ENCODE measurements at places on chromosomes 3 and 15.
A peak's percentile ranks its signal among the peaks of the same experiment; 100 is the strongest.

GRCh38 chr3:132464066-132464465, 46.8 kb downstream of the DNAJC13 start:
- DNase-seq: peak; percentile 62

GRCh38 chr15:75195766-75196241, 5.9 kb upstream of the C15orf39 start:
- DNase-seq: no peak

GRCh38 chr15:70761931-70762468, 1.4 kb downstream of the UACA start:
- peak; percentile 31 for DNase-seq

DNA sequence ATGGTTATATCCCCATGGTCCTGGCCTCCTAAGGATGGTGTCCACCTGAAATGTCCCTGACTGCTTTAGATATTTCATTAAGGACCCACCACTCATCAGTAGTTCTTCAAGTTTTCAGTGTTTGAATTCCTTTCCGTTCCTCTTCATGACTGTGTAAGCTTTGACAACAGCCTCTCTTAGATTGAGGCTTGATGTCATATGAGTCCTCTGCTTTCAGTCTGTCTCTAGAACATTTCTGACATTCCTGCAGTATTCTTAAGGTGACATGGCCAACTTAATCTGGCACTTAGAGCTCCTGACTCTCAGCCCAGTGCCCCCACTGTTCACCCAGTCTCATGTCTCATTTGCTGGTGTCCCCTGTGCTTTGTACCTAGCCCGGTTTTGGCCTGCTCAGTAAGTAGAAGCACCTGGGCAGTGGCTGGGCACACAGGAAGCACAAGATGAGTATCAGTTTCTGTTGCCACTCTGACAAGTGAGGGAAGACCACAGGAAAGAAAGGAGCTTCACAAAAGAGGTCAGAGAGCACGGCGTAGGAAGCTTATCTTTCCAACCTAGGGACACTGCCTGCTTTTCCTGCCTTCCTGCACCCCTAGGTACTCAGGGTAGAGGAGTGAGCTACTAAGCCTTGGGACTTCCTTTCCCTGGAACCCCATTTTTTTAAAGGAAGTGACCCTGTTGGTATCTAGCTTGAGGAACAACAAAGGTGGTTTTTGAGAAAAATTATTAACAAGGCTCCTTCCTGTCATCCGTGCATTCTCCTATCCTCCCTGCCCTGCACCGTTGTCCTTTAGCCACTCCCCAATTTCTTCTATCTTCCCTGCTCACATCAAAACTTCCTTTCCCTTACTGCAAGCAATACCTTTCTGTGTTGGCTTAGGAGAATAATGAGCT, 103.1 kb downstream of the KLHL25 start:
- DNase-seq: no peak

DNA sequence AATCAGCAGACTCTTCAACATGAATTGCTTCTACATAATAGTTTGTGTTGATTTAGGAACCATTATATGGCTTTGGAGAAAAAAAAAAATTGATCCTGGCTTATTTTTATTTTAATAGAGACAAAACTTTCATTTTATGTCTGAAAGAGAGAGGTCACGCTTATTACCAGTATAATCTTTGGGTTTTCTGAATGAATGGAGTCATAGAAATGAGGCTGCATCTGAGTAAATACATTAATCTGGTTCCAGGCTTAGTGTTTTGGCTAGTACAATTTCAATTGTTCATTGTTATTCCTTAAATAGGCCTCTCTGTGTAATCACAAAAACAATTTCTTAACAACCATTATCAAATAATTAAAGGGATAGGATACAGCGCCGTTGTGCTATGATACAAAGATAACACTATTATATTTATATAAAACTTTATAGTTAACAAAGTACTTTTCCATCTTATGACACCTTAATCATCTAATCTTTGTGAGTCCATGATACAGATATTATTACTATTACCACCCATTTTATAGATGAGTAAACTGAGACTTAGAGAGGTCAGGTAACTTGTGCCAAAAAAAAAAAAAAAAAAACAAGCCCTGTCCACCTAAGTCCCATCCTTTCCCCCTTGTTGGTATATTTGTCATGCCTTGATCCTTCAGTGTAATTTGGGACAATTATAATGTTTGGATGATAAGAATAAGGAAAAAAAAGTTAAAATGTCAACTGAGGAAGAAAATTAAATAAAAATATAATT, 41.8 kb upstream of the GOLM2 start:
- no peak for DNase-seq

DNA sequence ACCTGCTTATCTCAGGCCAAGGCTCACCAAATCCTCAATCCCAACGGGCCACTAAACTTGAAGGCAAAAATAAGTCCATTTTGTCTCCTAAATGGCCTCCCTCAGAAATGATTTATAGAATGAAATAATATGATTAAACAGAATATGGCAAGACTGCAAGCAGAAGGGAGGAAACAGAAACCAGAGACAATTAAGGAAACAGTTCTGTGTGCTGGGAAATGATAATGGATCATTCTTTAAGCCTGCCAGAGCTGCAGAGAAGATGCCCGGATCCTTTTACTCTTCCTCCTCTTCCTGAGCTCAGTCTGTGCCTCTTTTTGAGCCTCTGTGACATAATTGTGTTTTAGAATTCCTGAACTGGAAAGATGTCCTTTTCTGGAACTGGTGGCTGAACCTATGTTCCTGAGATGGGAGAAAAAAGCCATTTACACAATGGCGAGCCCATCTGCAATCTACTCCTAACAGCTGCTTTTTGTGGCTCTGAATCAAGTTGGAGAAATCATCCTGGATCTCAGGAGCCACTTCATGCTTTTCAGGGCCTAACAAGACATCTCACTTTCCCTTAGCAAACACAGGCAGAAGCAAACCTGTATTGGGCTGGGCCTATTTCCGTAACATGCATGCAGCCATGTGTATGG, 2.8 kb upstream of the ABHD2 start:
- DNase-seq: no peak

DNA sequence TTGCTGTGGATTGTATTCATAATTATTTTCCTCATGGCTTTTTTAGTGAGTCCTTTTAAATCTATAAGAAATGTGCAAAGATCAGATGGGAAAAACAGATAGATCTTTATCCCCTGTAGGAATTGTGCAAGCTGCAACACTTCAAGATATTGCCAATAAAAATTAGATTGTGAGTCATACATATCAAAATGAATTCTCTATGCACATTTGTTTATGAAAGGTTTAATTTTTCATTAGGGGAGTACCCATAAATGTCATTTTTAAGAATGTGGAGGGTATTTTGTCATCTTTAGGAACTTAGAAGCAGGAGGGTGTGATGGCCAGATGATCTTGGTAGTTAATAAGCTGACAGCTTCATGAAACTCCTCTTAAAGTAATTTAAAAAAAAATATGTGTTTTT, 2.9 kb downstream of the PIAS1 start:
- DNase-seq: no peak

- peak; percentile 52 for DNase-seq
These were observed 69.0 kb upstream of the HRH1 start for GRCh38 chr3:11085093-11085840.

DNA sequence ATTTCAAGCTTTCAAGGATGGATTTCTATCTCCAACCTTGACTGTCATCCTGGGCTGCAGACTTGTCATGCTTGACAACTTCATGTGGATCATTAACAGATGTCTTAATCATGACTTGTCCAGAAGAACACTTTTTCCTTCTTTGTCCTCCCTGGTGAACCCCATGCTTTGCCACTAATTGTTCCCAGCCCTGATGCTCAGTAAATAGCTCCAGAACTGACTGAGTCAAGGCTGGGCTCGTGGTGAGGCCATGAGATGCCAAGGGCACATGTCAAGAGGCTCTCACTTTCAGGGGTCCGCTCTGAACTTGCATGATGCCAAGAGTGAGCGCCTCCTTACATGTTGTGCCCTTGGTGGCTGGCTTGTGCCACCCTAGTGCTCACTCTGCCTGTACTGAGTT, 48.9 kb upstream of the KY start:
- no peak for DNase-seq
